ENCODE measurements at places on chromosomes 3 and 15. TPM values are rescaled to one million over a fixed set of nuclear protein-coding genes. Genes with fewer than 3 reads are reported as not detected.

- DNase-seq: no peak
Observed at GRCh38 chr3:80190051-80190450, 422.3 kb upstream of the ROBO1 start.

- no peak for DNase-seq
Observed at GRCh38 chr15:27847775-27848710, 251.1 kb downstream of the OCA2 start.

GRCh38 chr15:81560405-81560804 is 186.4 kb upstream of the TMC3 start:
- no peak for DNase-seq

DNA sequence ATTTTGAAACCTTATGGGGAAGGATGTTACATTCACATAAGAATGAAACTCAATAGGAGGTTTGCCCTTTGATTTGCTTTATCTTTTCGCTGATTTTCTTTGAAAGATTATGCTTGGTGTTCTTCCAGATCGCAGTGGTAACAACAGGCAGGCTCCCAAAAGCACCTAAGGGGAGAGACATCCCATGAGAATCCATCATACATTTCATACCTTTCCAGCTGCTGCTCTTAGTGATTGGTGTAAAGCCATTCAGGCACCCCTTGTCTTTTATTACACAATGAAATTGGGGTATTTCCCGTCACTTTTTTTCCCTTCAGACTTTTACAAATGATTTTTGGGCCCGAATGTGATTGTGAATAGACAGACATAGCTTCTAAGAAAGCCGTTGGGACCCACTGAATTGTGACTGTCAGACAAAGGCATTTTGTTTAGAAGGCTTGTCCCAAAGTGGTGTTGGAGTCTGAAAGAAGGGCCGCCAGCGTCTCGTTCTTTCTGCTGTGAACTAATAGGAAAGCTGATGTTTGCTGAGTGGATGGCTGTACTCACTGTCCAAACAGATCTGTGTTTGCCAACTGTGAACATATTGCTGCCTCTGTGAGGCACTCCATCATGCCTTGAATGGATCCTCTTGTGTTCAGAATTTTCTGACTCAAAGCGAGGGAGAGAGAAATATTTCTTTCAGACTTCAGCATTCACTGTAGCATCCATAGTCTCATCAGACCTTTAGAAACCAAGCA is 164.3 kb downstream of the FNDC3B start:
- no peak for DNase-seq

GRCh38 chr15:75367006-75367405 is 1.4 kb downstream of the MAN2C1 start:
- no peak for DNase-seq

GRCh38 chr3:99774467-99774866 is 43.2 kb upstream of the CMSS1 start:
- DNase-seq: peak; percentile 93

DNA sequence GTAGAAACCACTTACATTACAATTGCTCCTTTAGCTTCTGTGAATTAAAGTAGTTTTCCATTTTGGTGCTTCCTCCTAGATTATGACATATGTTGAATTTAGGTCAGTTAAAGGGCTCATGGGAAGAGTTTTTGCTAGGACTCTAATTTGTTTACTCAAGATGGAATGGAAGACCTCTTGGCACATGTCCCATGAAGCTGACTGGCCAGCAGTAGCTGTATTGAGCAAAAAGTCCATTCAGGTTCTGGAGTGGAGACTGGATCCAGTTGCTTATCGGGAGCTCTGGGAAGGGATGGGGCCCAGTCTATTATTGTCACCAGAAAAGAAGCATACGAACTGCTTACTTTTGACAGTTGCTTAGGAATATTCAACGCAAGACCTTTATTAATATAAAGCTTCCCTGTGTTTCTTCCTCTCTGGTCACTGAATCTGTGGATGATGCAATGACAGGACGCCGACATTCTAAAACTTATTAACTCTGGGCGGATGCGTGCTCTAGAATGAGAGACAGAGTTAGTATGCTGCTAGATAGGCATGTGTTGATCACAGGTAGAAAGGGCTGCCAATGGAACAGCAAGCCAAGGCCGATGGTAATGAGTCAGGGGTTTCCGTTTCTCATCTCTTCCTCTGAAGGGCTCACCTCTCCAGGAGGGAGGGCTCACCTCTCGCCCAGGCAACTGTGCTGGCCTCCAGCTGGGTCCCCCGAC is 155.8 kb downstream of the NR1D2 start:
- no peak for DNase-seq

DNA sequence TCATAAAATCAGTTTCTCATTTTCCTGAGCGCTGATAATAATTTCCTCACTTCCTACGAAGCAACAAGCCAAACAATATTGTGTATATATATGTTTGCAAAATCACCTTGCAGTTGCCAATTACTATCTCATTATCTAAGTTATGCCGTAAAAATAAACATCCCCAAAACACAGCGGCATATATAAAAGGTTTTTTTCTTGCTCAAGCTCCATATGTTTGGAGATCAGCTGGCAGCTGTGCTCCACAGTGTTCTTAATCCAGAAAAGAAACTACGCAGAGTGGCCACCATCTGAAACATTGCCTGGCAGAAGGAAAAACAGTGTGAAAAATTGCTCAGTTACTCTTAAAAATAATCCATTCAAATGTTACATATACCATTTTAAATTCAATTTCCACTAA is 951.4 kb downstream of the PLOD2 start:
- no peak for DNase-seq

XYLB gene
- 1.8 TPM for polyA plus RNA-seq

FYCO1 gene
- 6.1 TPM for polyA plus RNA-seq

DNA sequence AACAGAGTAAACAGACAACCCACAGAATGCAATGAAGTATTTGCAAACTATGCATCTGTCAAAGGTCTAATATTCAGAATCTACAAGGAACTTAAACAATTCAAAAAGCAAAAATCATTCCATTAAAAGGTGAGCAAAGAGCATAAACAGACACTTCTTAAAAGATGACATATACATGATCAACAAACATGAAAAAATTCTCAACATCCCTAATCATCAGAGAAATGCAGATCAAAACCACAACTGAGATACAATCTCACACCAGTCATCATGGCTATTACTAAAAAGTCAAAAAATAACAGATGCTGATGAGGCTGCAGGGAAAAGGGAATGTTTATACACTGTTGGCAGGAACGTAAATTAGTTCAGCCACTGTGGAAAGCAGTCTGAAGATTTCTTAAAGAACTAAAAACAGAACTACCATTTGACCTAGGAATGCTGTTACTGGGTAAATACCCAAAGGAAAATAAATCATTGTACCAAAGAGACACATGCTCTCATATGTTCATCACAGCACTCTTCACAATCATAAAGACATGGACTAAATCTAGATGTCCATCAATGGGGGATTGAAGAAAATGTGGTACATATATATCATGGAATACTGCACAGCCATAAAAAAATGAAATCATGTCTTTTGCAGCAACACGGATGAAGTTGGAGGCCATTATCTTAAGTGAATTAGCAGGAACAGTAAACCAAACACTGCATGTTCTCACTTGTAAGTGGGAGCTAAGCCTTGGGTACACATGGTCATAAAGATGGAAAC is 393.3 kb upstream of the CBLB start:
- DNase-seq: no peak

GRCh38 chr15:63414474-63415120 is 33.0 kb upstream of the CA12 start:
- no peak for DNase-seq

- DNase-seq: no peak
Observed at GRCh38 chr3:99317201-99317600, 321.2 kb upstream of the COL8A1 start.

MORC1 gene
- not detected for polyA plus RNA-seq

DNA sequence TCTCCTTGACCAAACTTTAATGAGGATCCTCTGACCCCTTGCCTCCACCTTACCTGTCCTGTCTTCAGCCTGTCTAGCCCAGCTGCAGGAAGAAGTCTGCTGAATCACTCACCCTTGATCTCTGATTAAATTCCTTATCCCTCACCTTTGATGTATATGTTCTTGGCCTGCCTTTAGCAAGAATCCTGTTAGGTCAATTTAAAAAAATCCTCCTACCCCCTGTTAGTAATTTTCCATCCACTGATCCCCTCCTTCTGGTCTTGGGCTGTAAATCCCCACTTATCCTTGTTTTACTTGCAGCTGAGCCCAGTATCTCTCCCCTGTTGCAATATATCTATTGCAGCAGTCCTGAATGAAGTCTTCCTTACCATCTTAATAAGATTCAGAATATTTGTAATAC is 39.0 kb downstream of the MYH15 start:
- DNase-seq: no peak

DNA sequence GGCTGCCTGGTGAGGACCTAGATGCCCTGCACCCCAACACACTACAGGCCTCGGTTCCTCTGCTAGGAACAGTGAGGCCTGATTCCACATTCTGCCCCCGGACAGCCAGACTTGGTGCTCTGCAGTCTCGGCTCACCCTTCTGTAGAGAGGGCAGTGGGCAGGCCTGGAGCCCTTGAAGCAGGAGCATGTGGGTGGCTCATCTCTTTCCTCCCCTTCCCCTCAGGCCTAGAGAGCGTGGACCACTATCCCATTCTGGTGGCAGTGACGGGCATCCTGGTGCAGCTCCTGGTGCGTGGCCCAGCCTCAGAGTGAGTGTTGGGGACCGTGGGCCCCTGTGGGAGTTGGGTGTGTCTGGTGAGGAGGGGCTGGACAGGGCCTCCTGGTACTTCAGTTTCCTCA is 3.3 kb downstream of the AMIGO3 start:
- no peak for DNase-seq
